ENCODE measurements at places on chromosomes 11 and 22.

DNA sequence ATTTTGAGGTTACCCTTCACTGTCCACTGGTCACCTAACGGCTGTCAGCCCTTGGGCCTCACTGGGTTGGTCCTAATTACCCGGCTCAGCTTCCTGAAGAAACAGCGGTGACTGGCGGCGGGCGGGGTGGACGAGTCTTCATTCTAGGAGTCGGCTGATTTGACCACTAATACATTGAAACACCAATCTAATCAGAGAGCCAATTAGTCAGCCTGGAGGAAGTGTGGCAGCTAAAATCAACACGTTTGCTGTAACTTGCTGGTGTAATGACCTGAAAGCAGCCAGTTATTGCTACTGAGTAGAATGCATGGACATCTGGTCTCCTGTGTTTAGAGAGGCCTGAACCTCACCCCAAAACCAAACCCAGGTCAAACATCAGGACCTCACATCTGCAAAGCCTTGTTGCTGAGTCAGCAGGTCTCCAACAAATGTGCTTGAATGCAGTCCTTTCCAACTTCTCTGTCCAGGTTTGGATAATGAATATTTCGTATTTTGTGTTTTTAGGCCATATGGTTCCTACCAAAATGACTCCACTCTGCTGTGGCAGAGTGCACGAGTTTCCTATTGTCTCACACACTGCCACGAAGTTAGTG is 496.4 kb downstream of the BRD1 start:
- no peak for DNase-seq

GRCh38 chr11:68677432-68677831 is 6.9 kb upstream of the GAL start:
- DNase-seq = no peak

DNA sequence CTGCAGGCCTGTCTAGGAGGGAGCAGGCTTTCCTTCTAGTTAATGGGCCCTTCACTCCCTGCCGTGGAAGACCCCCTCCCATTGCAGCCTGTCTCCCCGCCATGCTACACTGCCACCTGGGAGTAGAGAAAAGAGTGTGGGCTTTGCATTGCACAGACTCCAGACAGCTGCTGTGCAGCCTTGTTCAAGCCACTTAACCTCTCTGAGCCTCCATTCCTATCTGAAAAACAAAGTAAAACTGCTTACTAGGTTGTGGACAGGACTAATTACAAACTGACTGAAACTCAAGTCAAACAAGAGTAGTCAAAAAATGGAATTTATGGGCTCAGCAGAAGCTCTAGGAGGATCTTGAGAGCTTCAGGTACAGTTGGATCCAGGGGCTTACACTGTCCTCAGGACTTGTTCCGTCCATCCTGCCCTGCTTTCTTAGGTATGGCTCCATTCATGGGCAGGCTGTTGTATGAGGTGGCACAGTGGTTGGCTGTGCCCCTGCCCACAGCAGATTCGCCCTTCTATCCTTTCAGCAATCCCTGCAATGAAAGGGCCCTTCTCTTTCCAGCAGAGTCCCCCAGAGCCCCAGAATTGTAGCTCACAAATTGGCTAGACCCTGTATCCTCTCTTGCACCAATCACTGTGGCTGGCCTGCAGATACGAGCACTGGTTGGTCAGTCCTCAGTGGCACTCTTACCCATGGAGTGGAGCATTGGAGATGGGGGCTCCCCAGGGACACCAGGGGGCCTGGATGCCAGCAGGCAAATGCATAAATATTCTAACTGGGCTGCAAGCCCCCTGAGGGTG is 19.6 kb downstream of the PRDM11 start:
- DNase-seq = no peak

GRCh38 chr11:117723277-117724024 is 73.6 kb downstream of the DSCAML1 start:
- DNase-seq = no peak

DNA sequence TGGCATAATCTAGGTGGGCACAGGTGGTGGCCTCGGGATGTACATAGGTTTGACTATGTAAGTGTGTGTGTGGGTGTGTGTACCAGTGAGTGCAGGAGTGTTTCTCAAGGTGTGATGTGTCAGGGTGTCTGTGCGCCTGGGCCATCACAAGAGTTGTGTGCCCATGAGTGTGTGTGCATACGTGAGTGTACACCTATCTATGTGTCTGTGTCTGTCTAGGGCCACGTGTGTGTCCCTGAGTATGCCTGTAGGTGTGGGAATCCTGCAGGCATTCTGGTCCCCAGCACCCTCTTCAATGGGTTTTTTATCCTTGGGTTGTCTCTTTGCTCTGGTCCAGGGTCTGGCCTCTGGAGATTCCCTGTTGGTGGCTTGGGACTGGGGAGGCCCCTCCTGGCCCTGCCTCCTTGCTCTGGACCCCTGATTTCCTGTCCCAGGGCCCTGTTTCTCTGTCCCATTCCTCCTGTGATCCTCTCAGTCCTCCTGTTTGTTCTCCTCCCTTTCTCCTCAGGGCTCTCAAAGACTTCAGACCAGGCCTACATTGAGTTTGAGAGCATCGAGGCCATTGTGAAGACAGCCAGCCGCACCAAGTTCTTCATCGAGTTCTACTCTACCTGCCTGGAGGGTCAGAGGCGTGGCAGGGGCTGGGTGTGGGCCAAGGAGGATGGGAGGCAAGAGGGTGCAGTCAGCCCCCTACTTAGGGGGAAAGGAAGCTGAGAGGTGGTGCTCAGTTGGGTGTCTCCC is 9.4 kb downstream of the INPPL1 start:
- DNase-seq = no peak

- DNase-seq = no peak
Observed at GRCh38 chr11:17386331-17387084, 2.0 kb downstream of the KCNJ11 start.

- no peak for DNase-seq
Observed at GRCh38 chr22:41966607-41967240, 2.5 kb upstream of the SEPTIN3 start.

- no peak for DNase-seq
Observed at GRCh38 chr11:85464283-85464682, 162.9 kb downstream of the DLG2 start.

DNA sequence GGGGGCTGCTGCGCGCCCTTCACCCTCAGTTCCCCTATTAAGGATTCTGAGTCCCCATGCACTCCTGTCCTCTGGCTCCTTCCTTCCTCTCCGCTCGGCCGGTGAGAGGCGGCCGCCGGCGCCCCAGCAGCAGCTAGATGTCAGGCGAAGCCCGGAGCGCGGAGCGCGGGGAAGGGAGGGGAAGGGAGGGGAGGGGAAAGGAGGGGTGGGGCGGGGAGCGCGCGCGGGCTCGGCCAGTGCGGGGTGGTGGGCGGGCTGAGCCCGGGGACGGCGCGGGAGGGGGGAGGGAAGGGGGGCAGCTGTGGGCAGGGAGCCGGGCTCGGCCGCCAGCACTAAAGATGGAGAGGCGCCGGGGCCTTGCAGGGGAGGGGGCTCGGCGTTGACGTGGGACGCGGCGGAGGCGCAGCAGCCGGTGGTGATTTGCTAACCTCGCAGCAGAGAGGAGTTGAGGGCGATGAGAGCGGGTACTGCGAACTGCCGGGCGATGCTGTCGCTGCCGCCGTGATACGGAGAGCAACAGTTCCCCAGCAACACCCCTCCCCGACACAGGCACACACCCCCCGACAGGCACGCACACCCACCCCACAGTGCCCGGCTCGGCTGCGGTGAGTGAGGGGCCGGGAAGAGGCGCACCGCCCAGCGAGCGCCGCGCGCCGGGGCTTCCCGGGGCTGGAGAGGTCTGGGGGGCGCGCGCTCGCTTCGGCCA is at the start of gene ZBTB16:
Gene ZBTB16 (plus strand): TSS at position 434 of the 706 bp plus-strand sequence. CDS start 3,590 bp downstream, outside the sequence.
- peak; percentile 84 for DNase-seq

GRCh38 chr11:14070896-14071295 is 108.4 kb downstream of the SPON1 start:
- DNase-seq = no peak

DNA sequence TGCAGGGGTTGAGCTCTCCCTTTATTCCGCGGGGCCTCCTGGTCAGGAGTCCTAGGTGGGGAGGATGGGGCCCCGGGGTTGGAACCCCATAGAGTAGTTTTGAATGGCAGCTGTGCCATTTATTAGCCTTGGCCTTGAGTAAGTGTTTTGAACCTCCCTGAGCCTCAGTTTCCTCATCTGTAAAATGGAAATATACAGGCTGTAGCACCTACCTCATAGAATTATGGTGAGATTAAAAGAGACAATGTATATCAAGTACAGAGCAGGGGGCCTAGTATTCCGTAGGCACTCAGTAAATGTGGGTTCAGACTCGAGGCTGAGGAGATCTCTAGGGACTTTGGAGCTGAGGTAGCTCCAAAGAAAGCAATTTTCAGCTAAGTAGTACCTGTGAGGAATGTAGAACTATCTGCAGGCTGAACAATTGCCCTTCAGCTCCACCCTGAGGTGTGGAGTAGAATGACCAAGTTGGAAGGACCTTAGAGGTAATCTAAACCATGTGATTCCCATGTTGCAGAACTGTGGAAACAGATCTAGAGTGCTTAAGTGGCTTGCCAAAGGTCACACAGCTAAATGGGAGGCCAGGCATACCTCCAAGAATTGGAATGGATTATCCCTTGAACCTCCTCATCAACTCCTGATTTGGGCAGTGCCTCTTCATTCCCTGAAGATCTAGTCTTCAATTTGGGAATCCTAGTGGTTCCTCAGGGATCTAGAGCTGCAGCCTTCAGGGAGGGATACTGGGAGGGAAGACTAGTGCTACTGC is 682 bp downstream of the PGAP2 start:
- DNase-seq = no peak

GRCh38 chr11:121207485-121208115 is 85.0 kb upstream of the SC5D start:
- no peak for DNase-seq

- no peak for DNase-seq
Observed at GRCh38 chr11:72788241-72788640, 5.6 kb downstream of the STARD10 start.

DNA sequence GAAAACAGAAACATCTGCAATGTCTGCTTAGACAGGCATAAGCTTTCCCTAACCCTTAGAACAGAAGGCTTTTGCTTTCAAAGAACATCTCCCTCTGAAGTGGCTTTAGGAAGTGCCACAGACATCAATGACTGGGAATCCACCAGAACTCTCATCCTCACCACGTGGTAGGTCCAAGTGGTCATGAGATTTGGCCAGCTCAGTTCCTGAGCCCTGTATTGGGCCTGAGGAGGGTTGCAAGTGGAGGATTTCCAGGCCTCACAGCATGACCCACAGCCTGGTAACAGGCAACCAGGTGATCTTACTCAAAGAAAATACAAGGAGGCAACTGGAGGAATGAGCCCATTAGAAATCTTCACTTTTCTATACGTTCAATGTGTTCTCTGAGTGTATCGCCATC is 1.6 kb downstream of the CASP1 start:
- DNase-seq = no peak

DNA sequence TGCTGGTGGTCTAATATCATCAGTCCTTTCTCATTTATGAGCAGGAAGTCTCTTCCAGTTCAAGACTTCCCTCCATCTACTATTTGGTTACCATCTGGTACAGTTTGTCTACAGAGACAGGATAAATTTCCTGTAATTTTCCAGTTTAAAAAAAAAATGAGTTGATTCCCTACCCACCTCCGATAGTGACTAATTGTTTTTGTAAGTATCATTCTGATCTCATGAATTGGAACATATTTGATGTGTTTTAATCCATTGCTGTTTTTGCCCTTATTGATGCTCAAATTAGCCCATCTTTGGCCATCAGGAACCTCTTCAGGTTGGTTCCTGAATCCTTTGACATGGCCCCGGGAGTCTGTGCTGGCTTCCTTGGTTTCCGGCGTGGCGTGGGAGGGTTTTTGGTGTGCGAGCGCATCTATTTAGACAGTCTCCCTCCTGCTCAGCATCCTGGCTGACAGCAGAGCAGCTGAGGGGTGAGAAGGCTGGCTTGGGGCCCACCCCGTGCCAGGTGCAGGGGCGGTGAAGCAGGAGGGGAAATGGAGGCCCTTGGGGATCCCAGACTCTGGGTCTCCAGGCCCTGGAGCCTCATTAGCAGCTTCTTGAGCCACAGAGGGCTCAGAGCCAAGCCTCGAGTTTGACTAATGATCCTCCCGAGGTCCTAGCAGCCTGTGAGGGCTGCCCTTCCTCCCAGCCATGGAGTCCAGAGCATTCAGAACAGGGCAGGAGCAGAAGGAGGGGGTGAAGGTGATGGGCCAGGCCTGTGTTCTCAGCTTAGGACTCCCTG is 6.8 kb downstream of the OMP start:
- DNase-seq = no peak

DNA sequence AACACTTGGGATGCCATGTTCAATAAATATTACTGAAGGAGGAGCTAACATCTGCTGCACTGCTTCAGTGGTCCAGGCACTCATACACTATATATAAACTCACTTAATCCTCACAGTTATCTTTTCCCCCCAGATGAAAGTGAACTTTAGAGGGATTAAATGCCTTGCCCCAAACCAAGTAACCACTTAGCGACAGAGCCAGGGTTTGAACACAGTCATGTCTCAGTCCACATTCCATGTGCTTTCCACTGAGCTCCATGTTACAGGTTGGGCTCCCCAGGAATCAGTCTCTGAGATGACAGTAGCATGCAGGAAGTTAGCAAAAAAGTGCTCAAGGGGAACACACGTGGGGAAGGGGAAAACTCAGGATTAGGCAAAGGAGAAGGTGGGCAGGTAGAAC is 59.3 kb downstream of the ENDOD1 start:
- DNase-seq = no peak

- no peak for DNase-seq
Observed at GRCh38 chr22:45743687-45744086, 72.1 kb downstream of the ATXN10 start.

GRCh38 chr11:66386171-66387069 is 14.9 kb upstream of the SLC29A2 start:
- peak; percentile 87 for DNase-seq

DNA sequence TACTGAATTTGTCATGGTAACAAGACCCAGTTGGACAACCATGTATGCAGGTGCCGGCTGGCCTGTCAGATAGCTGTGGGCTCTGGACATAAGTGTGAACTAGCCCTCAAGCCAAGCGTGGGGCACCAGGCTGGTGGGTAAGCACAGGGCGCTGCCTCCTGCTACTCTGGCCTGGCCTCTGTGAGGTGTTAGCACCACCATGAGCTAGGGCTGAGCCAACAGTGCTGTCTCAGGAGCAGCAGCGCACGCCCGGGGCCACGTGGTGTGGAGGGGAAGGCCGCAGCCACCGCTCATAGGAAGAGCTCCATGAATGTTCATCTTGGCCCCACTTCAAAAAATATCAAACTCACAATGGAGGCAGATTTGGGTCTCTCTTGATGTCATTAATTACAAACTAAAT is 35.3 kb upstream of the GNB1L start:
- no peak for DNase-seq

DNA sequence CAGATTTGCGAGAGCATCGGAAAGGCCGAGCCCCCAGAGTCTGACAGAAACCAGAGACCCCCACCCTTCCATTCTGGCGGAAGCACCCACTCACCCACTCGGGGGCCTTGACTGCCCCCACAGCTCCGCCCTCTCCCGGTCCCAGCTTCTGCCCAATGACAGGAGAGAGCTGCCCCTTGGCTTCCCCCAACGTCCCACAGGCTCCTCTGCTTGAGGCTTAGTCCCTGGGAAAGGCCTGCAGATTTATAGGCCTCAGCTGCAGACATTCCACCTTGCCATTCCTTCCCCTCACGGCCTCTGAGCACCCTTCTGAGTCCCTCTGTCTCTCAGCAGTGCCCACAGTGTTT is 125.0 kb upstream of the NCAM1 start:
- no peak for DNase-seq

- no peak for DNase-seq
Observed at GRCh38 chr11:45806937-45807791, 2.2 kb downstream of the SLC35C1 start.

Measured in neuronal stem cell (in vitro differentiated cells).